ENCODE measurements at places on chromosomes 2 and 18.

DNA sequence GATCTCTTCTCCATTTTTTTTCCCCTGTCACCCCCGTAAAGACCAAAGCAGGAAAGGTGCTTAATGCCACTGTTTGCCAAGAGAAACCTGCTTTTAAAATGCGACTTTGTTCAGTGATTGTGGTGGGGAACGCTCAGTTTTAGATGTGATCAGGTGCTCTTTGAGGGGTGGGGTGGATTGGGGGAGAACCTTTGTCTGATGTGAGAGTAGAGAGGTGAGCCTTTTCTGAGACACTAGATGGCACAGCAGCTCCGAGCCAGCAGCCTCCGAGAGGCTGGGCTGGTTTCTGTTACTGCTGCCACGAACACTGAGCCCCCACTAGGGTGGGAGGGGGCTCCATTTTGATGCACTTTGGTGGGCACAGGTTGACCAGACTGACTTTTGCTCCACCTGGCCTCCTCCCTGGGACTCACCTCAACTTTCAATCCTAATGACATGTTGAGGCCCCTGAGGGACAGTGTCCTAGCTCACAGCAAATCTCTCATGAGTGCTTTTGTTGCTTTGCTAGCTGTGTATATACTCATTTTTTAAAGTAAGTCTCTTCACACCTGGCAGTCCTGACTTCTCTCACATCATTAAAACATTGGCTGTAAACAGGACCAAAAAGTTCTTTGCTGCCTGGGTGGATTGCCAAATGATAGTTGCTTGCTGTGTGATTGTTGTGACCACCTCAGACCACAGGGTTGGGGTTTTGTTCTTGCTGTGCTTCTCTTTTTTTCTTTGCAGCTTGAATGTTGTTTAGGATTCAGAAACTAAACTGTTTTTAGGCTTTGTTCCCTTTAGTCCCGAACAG, 98.2 kb upstream of the MAP3K20 start:
- DNase-seq, result peak; percentile 61
- no peaks in the 10 kb centered on the region for H3K27me3 ChIP-seq
- H3K4me3 ChIP-seq, result no peak overlapping the region
- no peak overlapping the region for H3K27ac ChIP-seq

- no peak overlapping the region for H3K4me3 ChIP-seq
- DNase-seq, result no peak
- H3K27ac ChIP-seq, result no peak overlapping the region
Measured at GRCh38 chr2:218252509-218253231, 8.1 kb upstream of the GPBAR1 start.

DNA sequence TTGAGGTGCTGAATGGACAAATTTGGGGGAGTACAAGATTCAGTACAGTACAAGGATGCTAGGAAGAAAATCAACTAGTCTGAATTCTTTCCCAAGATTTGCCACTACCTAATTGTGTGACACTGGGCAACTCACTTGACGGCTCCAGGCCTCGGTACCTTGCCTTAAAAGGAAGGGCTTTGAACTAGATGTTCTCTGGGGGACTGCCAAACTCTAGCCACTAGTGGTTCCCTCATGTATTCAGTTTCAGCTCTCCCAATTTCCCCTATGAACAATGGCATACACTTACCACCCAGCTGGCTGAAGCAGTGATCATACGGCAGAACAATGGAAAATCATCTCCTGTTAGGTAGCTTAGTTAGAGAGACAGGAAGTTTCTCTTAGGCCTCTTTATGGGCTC, 73.4 kb downstream of the VWC2L start:
- H3K36me3 ChIP-seq, result no peaks in the 10 kb centered on the region
- H3K4me1 ChIP-seq, result no peaks in the 10 kb centered on the region
- H3K27ac ChIP-seq, result no peak overlapping the region
- DNase-seq, result no peak
- no peaks in the 10 kb centered on the region for H3K27me3 ChIP-seq

DNA sequence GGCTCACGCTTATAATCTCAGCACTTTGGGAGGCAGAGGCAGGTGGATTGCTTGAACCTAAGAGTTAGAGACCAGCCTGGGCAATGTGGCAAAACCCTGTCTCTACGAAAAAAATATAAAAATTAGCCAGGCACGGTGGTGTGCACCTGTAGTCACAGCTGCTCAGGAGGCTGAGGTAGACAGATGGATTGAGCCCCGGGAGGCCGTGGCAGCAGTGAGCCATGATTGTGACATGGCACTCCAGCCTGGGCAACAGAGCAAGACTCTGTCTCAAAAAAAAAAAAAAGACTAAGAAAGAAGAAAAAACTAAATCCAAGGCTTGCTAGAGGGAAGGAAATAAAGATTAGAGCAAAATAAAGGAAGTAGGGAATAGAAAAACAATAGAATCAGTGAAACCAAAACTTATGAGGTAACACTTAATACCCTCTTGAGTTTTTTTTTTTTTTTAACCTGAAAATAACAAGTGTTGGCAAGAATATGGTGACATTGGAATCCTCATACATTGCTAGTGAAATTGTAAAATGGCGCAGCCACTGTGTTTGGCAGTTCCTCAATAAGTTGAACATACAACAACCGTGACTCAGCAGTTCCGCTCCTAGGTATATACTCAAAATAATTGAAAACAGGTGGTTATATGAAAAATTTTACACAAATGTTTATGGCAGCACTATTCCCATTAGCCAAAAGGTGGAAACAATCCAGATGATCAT, 85.2 kb downstream of the EML4 start:
- H3K27ac ChIP-seq, result no peak overlapping the region
- H3K4me3 ChIP-seq, result no peak overlapping the region
- H3K36me3 ChIP-seq, result peaks cover 48% of the 10 kb centered on the region
- DNase-seq, result no peak

DNA sequence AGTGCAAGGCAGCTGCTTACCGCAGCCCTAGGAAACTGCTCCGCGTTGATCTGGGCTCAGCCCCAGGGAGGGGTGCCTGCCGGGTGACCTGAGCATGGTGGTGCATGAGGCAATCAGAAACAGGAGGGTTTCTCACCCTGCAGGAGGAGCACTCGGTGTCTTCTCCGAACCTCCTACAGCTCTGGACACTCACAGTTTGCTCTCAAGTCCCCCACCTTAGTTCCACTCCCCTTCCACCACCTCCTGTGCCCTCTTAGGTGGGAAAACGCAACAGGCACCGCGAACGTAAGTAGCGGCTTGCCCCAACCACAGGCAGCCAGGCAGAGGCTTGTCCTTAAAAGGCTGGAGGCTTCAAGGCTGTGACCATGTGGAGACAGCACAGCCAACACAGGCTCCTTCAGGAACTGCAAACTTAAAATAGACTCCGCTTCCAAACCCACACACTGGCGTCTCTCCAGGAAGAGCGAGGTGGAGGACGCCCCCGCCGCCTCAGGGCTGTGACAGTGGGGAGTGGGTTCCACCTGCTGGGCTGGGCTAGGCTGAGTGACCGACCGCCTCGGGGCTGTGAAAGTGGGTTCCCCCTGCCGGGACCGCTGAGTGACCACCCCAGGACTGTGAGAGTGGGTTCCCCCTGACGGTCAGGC, 71.6 kb downstream of the NDUFA10 start:
- no peak for DNase-seq
- H3K27ac ChIP-seq, result no peak overlapping the region
- H3K36me3 ChIP-seq, result peaks cover 3% of the 10 kb centered on the region
- no peak overlapping the region for H3K4me3 ChIP-seq
- H3K4me1 ChIP-seq, result no peaks in the 10 kb centered on the region

GRCh38 chr2:33411765-33412164, 64.7 kb upstream of the RASGRP3 start:
- H3K27ac ChIP-seq, result no peak overlapping the region
- no peak overlapping the region for H3K4me3 ChIP-seq
- H3K36me3 ChIP-seq, result no peaks in the 10 kb centered on the region
- no peaks in the 10 kb centered on the region for H3K4me1 ChIP-seq
- H3K27me3 ChIP-seq, result no peaks in the 10 kb centered on the region
- DNase-seq, result no peak

DNA sequence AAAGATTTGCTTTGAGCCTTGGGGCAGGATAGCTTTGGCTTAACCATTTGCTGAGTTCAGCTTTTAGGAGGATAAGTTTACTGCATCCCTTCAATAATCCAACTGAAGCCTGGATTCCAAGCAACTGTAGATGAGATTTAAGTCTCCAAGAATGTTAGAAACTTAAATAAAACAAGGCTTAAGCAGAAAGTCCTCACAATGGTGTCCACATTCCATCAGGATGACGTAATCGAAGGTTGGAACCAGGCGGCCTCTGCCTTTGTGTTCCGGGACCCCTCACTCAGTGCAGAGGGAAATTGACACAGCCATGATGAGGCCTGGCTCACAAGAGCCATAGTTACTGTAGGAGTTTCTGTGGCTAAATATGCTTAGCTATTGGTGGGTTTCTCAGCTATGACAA, 260.4 kb downstream of the LPIN1 start:
- no peak overlapping the region for H3K4me3 ChIP-seq
- H3K27me3 ChIP-seq, result no peaks in the 10 kb centered on the region
- DNase-seq, result peak; percentile 79
- H3K27ac ChIP-seq, result peak overlapping the region; percentile 86

- no peak for DNase-seq
- peaks cover 83% of the 10 kb centered on the region for H3K27me3 ChIP-seq
- no peak overlapping the region for H3K4me3 ChIP-seq
- H3K27ac ChIP-seq, result no peak overlapping the region
- H3K4me1 ChIP-seq, result peaks cover 3% of the 10 kb centered on the region
Measured at GRCh38 chr2:27520316-27520715, 23.7 kb downstream of the GCKR start.

DNA sequence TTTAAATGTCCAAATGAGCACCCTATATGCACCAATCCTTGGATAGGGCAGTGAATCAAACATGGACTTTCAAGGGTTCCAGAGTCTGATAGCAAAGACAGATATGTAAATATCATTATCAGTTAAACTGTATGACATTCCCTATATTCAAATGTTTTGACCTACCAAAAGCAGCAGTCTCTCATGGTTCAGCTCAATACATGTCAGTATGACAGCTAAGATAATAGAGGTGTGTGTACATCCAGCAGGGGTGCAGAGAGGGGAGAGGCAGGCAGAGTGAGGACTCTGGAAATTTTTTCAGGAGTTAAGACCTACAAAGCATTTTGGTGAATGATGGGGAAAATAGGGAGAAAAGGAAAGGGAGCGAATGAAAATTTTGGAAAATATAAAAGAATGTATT, 106.3 kb downstream of the MYO3B start:
- H3K4me1 ChIP-seq, result no peaks in the 10 kb centered on the region
- DNase-seq, result no peak
- no peaks in the 10 kb centered on the region for H3K36me3 ChIP-seq
- no peak overlapping the region for H3K4me3 ChIP-seq
- H3K27ac ChIP-seq, result no peak overlapping the region

DNA sequence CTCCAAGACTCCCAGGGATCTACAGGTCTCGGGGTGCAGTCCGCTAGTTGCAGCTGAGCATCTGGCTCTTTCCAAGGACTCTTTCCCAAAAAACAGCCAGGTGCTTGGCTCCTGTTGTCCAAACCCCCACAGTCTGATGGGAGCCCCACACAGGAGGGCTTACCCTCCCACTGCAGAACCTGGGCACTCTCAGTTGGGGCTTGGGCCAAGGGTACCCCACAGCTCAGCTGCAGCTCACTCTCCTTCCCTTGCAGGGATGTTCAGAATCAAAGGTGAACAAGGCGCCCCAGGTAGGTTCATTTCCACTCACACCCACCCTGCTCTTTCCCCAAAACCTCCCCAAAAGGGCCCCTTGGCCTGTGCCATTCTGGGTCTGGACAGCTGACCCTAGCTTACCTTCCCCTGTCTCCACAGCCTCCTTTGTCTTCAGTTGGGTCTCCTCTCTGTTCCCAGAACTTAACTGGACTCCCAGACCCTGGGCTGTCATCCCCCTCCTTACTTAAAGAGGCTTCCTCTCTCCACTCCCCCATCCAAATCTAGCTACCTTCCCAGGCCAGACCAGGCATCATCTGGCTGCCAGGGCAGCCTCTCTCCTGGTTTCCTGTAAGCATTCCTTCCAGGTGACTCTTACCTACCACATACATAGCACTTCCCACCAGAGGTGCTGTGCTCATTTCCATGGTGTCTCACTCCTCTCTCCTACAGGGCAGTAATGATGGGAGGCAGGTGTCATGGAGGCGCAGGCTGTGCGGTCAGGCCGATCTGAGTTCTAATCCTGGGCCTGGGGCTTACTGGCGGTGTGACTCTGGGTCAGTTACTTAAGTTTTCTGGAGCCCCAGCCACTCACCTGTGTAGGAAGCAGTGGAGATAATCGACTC, 29.5 kb downstream of the MARCO start:
- no peaks in the 10 kb centered on the region for H3K36me3 ChIP-seq
- H3K4me1 ChIP-seq, result peaks cover 16% of the 10 kb centered on the region
- H3K4me3 ChIP-seq, result no peak overlapping the region
- H3K27ac ChIP-seq, result no peak overlapping the region
- peaks cover 47% of the 10 kb centered on the region for H3K27me3 ChIP-seq

GRCh38 chr2:202278036-202278760, 12.6 kb downstream of the NOP58 start:
- H3K36me3 ChIP-seq, result peaks cover 65% of the 10 kb centered on the region
- no peaks in the 10 kb centered on the region for H3K27me3 ChIP-seq
- DNase-seq, result peak; percentile 53
- H3K4me1 ChIP-seq, result no peaks in the 10 kb centered on the region
- no peak overlapping the region for H3K4me3 ChIP-seq
- H3K27ac ChIP-seq, result no peak overlapping the region

DNA sequence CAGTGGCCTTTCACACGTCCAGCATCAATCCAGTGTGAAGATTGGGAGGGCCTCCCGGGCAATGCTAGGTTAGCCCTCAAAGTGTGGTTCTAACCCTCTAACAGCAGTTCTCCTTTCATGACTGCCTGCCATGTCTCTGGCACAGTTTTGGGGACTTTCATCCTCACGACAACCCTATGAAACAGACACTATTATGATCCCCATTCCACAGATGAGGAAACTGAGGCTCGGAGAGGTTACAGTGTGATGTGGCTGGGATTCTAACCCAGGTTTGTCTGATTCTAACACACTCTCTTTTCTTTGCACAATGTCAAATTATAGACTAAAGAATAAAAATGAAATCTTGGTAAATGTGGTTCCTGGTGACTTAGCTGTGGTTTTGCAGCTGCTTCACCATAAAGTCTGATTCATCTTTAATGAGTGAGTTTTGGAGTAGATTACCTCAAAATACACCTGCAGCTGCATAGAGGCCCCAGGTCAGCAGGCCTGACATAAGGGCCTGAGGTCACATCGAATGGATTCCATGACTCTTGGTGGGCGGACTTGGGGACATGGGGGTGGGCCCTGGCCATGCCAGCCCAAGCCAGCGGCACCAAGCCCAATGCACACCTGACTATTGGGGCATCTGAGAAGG, 214.4 kb downstream of the GLI2 start:
- no peak overlapping the region for H3K27ac ChIP-seq
- no peak for DNase-seq
- no peaks in the 10 kb centered on the region for H3K4me1 ChIP-seq
- no peaks in the 10 kb centered on the region for H3K36me3 ChIP-seq

- no peak overlapping the region for H3K4me3 ChIP-seq
- H3K4me1 ChIP-seq, result no peaks in the 10 kb centered on the region
- H3K27me3 ChIP-seq, result no peaks in the 10 kb centered on the region
- H3K36me3 ChIP-seq, result no peaks in the 10 kb centered on the region
- DNase-seq, result no peak
Measured at GRCh38 chr2:119565481-119565880, 21.2 kb downstream of the CFAP221 start.

Data from endodermal cell (in vitro differentiated cells).